ENCODE measurements at places on chromosomes 7 and 10.

GRCh38 chr7:17010637-17011300 lies 129.0 kb upstream of the AGR3 start:
- no peak for DNase-seq

DNA sequence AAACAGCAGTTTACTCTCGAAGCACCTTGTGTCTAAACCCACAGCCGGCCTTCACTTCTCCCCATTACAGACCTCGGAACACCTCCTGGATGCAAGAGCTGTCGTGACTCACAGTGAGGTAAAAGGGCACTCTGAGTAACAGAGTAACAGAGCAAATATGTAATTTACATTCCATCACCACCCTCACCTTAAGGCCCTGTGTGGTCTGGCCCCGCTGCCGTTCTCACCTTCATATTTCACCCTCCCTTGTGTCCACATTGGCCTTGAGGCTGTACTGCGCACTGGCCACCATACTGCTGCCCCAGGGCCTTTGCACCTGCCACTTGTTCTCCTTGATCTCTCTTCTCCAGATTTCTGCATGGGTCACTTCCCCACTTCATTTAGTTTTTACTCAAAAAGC lies 12.6 kb downstream of the FFAR4 start:
- DNase-seq = no peak

GRCh38 chr10:23779301-23779700 lies 340.4 kb downstream of the OTUD1 start:
- no peak for DNase-seq

DNA sequence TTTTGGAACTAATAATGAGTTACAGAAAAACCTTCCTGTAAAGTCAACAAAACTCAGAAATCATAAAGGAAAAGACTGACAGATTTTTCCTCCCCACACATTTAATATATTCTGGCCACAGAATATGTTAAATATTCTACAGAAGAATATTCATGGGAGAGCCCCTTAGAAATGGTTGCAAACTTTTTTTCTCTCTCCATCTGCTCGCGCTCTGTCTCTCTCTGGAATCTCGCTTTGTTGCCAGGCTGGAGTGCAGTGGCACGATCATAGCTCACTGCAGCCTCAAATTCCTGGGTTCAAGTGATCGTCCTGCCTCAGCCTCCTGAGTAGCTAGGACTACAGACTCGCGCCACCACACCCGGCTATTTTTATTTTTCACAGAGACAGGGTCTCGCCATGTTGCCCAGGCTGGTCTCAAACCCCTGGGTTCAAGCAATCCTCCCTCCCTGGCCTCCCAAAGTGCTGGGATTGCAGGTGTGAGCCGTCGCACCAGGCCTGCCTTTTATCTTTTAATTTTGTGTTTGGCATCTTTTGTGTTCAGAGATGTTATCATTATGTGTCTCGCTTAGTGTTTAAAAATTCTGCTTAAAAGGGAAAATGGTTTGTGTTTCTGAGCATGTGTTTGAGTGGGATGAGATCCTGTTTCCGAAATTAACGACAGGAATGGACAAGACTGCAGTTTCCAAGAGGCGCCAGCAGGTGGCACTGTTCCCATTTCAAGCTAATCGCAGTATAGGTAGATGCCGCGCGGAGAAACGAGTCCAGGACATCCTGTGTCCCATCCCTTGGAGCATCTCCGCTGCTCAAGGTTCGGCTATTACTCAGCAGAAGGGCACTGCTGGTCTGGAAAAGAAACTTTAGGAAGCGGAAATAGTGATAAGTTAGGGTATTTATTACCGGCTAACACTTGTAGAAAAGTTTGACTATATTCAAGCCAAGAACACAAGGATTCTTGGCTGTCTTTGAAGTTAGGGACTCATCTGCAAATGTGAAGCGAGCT lies 23.1 kb upstream of the ST7 start:
- DNase-seq = peak; percentile 48

DNA sequence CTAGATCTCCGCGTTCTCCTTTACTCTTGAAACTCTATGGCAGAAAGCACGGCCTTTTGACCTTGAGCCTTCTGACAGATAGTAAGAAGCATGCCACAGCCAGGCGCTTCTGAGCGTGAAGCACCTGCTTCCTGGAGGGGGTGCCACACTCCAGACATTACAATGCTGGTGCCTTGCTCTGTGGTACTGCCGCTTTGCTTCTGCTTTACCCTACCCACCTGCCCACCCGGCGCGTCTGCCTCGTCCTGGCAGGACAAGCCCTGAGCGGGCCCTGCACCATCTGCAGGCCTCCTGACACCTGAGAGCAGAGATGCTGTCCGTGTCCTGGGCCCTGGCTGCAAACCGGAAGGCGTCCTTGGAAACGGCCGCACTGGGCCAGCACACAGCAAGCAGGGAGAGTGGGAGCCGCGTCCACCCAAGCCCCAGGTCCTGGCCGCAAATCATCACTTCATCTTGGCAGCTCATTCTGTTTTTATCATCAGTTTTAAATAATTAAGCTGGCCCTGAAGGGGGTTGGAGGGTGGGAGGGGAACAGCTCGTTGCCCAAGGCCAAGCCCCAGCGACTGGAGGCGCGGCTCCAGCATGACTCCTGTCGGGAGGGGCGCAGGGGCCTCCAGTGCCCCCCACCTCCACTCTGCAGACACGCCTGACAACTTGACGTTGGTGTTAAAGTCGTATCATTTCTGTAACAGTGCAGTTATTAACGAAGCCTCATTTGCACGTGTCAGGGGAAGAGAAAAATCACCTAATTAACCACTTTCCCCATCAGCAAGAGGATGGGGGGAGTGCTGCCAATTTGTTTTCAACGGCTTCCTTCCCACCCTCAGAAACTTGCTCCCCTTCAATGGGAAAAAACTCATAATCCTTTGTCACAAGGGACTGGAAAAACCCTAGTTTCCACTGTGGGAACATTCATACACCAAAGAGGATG lies 132.2 kb downstream of the MAD1L1 start:
- DNase-seq = no peak

GRCh38 chr10:59376846-59377245 lies 14.5 kb upstream of the FAM13C start:
- DNase-seq = no peak

- DNase-seq = no peak
Measured at GRCh38 chr7:28853150-28853549, 105.0 kb downstream of the TRIL start.

DNA sequence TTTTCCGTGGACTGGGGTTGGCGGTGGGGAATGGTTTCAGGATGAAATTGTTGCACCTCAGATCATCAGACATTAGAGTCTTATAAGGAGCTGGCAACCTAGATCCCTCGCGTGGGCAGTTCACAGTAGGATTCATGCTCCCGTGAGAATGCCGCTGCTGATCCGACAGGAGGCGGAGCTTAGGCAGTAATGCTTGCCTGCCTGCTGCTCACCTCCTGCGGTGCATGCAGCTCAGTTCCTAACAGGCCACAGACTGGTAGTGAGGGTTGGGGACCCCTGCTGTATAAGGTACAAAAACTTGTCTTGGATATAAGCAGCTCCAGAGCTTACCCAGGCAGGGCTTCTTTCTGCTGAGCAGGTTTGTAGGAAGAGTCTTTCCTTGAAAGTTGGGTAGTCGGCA lies 53.9 kb downstream of the SHH start:
- no peak for DNase-seq

- DNase-seq = no peak
Measured at GRCh38 chr10:80976658-80977057, 439.0 kb downstream of the SH2D4B start.

- DNase-seq = no peak
Measured at GRCh38 chr10:58833771-58834561, 321.3 kb downstream of the BICC1 start.

GRCh38 chr7:22554184-22554583 lies 54.2 kb upstream of the STEAP1B start:
- no peak for DNase-seq

GRCh38 chr7:76329479-76329878 lies 27.0 kb downstream of the HSPB1 start:
- DNase-seq = no peak

DNA sequence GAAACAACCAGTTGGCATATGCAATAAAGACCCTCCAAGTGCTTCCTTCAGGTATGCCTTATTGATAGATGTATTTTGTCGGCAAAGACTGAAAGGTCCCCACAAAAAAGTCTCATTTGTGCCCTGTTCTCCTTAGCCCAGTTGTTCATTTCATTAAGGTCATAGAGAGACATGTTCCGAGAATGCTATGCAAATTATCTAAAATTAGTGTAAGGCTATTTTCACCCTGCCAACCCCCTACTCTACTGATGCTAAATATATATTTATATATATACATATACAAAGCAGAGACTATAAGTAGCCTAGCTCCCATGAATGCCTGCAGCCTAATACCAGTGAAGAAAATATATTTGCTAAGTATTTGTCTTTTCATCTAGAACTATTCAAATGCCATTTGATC lies 96.7 kb upstream of the ADO start:
- DNase-seq = no peak

GRCh38 chr10:132590094-132590751 lies 52.6 kb downstream of the INPP5A start:
- DNase-seq = no peak

DNA sequence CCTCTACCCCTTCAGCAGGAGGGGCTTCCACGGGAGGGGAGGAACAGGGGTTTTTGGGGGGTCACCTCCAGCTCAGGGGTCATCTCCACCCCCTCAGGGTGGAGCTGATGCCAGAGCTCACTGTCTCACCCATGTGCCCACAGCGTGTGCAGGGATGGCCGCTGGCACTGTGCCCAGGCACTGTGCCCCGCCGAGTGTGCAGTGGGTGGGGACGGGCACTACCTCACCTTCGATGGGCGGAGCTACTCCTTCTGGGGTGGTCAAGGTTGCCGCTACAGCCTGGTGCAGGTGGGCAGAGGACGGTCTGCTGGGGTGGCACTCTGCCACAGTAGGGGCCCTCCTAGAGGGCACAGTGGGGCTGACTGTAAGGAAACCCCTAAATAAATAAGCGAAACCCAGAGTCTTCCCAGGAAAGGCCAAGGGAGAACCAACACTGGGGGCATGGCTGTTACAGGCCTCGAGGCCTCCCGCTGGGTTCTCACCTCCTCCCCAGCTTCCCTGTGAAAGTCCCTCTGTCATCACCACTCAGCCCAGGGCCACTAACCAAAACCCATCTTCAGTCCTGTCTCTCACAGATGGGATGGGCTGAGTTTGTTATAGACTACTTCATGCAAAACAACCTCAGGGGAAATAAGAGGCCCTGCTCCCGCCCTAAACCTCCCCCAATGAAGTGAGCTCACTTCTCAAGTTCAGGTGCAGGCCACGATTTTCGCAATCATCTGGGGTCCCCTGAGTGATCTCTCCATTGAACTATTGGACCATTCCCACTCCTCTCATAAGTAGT lies 7.4 kb upstream of the ZNF467 start:
- no peak for DNase-seq

- DNase-seq = no peak
Measured at GRCh38 chr7:44267719-44268421, 57.5 kb downstream of the CAMK2B start.

GRCh38 chr7:149666360-149666945 lies 106.9 kb downstream of the ZNF467 start:
- no peak for DNase-seq

GRCh38 chr7:22142572-22142971 lies 196.9 kb upstream of the CDCA7L start:
- no peak for DNase-seq

GRCh38 chr7:139669106-139670061 lies 108.4 kb downstream of the HIPK2 start:
- no peak for DNase-seq

DNA sequence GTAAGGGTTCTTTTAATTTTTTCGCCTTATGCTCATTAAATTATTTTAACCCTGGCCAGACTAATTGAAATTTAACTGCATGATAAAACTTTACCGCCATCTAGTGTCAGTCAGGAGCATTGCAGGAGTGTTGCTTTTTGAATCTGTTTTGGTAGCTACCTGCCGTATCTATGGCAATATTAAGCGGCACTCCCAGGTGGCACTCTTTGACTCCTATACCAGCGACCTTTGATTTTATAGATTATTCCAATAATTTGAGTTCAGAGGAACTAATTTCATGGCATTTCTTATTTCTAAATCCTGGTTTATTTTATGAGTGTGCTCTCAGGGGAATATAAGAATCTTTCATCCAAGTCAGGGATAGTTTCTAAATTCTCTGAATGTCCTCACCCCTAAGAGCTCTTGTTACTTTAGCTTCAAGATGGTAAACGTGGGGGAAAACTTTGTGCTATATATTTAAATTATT lies 198.9 kb downstream of the REEP3 start:
- peak; percentile 16 for DNase-seq

- DNase-seq = no peak
Measured at GRCh38 chr10:101668566-101668965, 26.4 kb downstream of the FBXW4 start.

- DNase-seq = no peak
Measured at GRCh38 chr10:26499426-26499825, 61.3 kb downstream of the APBB1IP start.

DNA sequence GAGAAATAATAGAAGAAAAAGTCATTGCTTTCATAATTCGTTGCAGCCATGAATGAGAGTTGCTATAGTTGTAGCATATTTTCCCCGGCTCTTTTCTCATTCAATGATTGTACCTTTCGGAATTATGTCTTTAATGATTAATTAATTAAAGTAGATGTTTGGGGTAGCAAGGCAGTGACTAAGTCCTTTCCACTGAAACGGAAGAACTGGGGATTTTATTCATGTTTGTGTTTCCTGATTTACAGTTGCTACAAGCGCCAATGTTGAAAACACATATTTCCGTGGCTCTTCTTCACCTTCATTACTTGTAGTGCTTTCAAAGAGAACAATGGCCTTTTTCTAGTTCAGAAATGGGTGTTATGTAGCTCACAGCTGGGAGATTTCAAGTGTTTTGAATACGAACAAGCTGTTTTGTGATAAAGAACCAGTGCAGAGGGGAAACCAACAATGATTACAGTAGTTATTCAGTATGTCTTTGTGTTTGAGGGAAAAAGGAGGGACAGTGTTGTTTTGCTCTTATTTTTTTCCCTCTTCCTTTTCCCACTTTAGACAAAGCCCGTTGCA lies 153.5 kb downstream of the NSUN6 start:
- no peak for DNase-seq

DNA sequence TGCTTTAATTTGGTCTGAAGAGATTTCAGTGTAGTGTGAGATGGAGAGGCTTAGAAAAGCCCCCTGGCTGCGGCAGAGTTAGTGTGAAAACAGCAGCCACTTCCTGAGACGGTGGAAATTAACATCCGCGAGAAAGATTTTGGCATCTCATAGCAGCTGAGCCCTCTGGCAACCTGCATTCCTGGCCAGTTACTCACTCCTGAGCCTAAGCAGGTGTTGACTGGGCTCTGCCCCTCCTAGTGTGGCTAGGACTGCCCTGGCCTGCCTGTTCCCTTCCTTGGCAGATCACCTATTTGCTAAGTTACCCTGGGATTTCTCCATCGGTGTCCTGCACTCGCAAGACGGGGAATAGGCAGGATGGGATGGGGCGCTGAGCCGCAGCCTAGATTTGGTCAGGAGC lies 57.6 kb upstream of the LMTK2 start:
- no peak for DNase-seq

- peak; percentile 50 for DNase-seq
Measured at GRCh38 chr10:5623081-5623748, 43.2 kb downstream of the ASB13 start.

GRCh38 chr7:70771451-70771850 lies 360.5 kb upstream of the GALNT17 start:
- DNase-seq = no peak

All from stimulated activated CD8-positive, alpha-beta memory T cell treated with anti-CD3 and anti-CD28 coated beads, Interleukin-4, amount 100 ng/mL, for 4 hours (primary cell).